ENCODE measurements at places on chromosomes 1 and 21.

GRCh38 chr1:93483200-93483599 is 35.3 kb downstream of the FNBP1L start:
- DNase-seq: no peak

DNA sequence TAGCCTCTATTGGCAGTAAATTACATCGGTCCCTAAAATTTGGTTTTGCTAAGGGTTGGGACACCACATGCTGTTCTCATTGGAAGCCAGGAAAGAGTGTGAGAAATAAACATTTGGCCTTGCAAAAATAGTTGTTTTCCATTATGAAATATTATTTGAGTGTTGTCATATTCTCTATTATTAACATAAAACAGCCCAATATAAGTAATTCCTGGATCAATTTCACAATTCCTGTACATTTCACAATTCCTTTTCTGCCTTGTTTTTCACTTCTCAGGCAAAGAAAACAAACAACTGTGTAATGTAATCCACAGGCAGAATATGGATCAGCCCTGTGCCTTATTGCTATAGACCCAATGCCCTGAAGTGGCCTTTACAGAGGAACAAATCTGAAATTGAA is 40.5 kb downstream of the C1orf87 start:
- no peak for DNase-seq

DNA sequence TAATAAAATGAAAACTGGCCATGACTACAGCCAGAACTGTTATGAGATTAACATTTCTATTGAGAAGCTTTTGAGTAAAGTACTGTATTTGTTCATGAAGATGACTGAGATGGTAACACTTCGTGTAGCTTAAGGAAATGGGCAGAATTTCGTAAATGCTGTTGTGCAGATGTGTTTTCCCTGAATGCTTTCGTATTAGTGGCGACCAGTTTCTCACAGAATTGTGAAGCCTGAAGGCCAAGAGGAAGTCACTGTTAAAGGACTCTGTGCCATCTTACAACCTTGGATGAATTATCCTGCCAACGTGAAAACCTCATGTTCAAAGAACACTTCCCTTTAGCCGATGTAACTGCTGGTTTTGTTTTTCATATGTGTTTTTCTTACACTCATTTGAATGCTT is 164.0 kb downstream of the NEK7 start:
- peak; percentile 47 for DNase-seq

GRCh38 chr21:33618407-33618806 is 23.1 kb downstream of the CRYZL1 start:
- no peak for DNase-seq

GRCh38 chr1:157732755-157733154 is 32.2 kb upstream of the FCRL3 start:
- DNase-seq: no peak

GRCh38 chr1:83682132-83682531 is 316.8 kb downstream of the TTLL7 start:
- no peak for DNase-seq

DNA sequence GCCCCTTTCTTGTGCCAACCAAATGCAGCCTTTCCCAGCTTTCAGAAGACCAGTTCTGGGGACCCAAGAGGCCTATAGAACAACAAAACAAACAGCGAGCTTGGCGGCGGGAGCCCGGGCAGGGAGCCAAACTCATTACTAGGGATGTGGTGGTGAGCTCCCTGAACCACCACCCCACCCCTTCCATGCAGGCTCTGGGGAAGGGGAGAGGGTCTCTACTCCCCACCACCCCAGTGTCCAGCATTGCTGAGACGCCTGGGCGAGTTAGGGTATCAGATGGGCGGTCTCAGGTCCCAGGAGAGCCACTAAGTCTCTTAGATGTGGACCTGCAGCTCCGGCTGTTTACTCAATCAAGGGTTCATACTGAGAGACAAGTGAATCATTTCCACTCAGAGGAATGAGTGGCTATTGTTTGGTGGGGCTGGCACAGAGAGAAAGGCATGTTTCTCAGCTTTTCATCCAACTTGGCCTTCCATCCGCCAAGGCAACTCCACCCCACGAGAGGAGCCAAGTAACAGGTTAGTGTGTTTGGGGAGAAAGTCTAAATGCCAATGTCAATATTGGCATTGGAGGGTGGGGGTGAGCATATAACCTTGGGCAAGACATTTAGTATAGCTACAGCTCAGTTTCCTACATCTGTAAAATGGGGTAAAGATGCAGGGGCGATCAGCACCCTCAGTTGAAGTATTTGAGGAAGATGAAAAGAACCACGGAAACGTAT is 40.9 kb downstream of the PLXNA2 start:
- DNase-seq: no peak

GRCh38 chr1:224880593-224881307 is 48.7 kb upstream of the DNAH14 start:
- DNase-seq: no peak

DNA sequence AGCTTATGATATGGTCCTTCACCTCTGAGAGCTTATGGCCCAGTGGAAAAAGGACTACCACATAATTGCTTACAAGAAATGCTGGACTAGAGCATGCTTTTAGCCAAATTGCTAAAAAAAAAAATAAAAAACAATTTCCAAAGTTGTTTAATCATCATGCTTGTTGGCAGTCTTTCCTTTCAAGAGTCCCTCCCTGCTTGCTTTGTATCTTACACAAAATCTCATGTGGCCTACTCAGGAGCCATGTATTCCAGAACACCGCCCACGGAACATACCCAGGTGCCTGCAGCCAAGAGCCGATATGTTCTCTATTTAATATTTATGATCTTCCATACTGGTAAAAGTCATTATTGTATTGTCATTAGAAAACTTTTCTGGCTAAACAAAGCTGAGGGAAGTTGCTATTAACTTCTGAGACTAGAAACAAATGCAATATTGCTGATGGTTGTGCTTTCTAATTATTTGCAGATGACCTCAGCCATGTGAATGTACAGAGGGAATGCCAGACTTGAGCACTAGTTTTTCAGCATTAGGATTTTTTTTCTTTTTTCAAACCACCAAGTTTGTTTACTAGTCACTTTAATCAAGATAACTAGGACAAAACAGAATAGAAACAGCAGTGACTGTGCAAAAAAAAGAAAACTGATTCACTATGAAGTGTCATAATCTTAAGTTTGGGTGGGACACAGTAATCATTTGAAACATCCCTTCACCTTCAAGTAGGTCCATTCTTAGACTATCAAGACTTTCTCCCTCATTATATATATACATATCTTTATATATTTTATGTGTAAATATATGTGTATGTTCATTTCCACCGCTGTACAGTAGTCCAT is 129.3 kb upstream of the GORAB start:
- no peak for DNase-seq

DNA sequence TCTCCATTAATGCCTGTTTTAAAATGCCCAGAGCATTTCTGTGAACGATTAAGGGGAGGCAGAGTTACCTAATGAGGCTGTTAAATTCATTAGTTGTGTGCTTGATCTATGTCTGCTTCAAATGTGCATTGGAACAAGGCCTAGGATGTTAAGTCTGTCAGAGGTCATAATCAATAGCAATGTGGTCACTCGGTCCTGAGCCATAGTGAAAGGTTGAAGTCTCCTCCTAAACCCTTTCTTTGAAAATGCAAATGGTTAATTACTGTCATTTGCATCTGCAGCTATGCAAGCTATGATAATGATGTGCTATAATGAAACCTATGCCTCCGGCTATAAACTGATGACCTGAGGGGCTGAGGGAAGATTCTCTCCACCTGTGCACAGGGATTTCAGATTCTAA is 114.2 kb upstream of the NR5A2 start:
- DNase-seq: no peak

DNA sequence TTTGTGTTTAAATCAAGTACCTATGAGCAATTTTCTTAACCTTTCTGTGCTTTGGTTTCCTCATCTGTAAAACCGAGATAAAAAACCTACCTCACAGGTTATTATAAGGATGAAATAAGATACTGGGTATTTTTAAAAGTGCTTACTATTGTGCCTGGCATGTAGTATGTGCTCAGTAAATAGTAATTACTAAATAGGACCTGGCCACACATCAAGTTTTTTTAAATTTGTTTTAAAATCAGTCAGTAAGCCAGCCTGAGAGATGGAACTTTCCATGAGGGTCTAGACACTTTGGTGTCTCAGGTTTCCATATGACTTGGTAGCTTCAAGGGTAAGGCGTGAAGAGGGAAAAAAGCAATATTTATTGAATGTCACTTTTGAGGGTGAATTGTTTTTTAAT is 7.0 kb upstream of the ATF3 start:
- no peak for DNase-seq

- peak; percentile 36 for DNase-seq
Observed at GRCh38 chr1:179447489-179447888, 81.7 kb downstream of the AXDND1 start.

DNA sequence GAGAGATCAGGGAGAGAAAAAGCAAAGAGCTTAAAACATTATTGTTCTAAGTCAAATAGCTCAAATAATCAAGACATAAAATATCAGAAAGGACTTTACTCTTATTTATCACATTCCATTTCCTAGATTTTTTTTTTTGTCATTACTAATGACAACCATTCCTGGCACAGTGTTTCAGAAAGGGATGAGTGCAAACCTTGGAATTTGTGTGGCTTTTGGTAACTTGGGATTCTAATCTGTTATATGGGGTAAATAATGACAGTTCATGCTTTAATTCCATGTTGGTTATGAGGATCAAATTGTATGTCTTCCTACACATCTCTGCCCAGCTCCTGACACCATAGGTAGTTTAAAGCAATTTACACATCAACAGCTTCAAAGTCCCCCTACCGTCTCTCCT is 358.4 kb upstream of the ADGRL4 start:
- no peak for DNase-seq

- no peak for DNase-seq
Observed at GRCh38 chr1:23537296-23537973, 6.4 kb upstream of the E2F2 start.

DNA sequence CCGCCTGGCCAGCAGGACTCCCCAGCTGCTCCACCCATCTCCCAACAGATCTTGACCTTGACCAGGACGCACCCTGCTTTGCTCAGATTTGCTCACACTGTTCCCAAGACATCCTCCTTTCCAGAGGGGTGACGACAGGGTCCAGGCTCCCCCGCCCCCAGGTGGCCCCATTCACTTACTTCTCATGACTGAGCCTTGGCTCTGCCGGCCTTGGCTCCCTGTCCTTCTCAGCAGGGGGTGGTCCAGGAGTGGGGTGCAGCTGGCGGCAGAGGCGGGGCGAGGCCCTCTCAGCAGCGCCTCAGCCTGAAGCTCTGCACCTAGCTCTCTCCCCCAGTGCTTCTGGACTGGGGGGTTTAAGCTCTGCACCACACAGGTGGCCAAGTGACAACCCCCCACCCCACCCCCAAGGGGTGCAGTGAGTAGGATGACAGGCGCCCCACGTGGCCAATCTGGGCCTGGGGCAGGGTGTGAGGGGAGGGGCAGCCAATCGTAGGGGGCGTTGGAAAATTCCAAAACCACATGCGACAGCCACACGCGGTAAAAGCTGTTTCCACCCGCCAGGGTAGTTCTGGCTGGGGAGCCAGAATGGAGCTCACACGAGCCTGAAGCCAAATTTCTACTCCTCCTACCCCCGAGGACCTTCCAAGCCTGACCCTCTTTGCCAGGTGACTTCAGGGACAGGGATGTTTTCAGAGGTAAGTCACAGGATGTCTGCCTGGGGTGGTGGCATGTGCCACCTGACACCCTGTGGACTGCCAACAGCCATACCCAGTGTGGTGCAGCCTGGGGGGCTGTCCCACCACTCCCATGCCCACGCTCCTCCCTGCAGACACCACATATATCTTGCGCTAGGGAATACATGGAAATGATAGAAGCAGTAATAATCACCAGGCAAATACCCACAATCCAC is 5.6 kb downstream of the RORC start:
- DNase-seq: no peak

DNA sequence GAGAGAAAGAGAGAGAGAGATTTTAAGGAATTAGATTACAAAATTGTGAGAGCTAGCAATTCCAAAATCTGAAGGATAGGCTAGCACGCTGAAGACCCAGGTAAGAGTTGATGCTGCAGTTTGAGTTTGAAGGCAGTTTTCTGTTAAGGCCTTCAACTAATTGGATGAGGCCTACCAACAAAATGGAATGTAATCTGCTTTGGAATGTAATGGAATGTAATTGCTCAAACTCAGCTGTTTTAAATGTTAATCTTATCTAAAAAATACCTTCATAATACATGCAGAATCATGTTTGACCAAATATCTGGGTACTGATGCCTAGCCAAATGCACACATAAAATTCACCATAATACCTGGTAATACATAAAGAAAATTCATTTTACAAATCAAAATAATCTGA is 976.1 kb downstream of the LTN1 start:
- DNase-seq: no peak

- no peak for DNase-seq
Observed at GRCh38 chr1:19533626-19534025, 48.3 kb upstream of the CAPZB start.

- peak; percentile 44 for DNase-seq
Observed at GRCh38 chr1:174964972-174965361, 34.8 kb upstream of the CACYBP start.

DNA sequence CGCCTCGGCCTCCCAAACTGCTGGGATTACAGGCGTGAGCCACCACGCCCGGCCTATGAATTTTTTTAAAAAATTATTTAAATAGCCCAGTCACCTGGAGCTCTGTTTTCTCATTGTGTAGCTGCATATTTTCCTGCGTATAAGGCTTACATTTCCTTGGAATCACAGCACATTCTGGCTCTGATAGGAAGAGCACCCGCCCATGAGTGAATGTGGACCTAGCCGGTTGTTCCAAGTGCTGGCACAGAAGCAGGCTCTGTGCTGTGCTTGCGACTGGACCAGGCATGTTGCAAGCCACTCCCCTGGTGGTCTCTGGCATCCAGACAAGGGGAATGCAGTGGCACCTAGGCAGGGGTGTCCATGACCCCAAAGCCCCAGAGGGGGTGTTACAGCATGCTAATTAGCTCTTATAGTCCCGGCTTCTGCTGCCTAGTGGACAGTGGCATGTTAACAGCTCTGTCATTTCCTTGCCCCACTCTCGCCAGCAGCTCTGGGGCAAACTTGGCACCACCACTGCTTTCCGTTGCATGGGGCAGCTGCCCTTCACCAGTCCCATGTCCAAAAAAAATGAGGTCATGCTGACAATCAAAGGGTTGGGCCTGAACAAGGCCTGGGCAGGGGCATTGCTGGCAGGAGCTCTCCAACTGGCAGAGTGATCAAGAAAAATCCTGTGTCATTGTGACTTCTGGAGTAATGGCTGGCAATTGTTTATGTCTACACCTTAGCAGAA is 5.2 kb upstream of the VTCN1 start:
- no peak for DNase-seq

GRCh38 chr1:225870911-225871310 is 11.3 kb downstream of the TMEM63A start:
- no peak for DNase-seq
